A172 (cell line): ENCODE measurements at places on chromosomes 3 and 15. TPM values are rescaled to one million over a fixed set of nuclear protein-coding genes. Genes with fewer than 3 reads are reported as not detected.

The ADGRG7 gene
- not detected in 2 replicates for total RNA-seq

The GATM gene
- total RNA-seq: 0.67 and 1.9 TPM in 2 replicates

The PSTPIP1 gene
- 0.33 and 1.0 TPM in 2 replicates for total RNA-seq

The POLG gene
- 40.2 and 46.5 TPM in 2 replicates for total RNA-seq

The HYKK gene
- 1.6 and 9.9 TPM in 2 replicates for total RNA-seq

The TRIP4 gene
- 10.3 and 18.3 TPM in 2 replicates for total RNA-seq

The GNAT1 gene
- not detected in 2 replicates for total RNA-seq

DNA sequence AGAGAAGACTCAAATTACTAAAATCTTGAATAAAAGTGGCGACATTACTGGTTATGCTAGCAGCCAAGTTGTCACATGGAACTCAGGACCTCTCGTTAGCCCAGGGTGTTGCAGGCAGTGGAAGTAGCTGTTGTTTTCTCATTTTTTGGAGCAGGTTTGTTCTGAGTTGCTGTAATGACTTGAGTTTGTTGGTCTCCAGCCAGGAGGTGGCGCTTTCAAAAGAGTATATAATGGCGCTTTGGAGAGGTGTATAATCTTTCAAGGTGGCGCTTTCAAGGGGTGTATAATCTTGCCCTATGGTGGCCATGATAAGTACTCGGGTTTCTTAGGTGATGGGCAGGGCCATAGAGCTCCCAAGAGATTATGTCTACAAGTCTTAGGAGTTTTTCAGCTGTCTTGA, 632.7 kb downstream of the NTRK3 start:
- no peak for DNase-seq

- no peak for DNase-seq
These were observed 395.3 kb downstream of the GAP43 start for GRCh38 chr3:116018646-116019045.

- DNase-seq: no peak
These were observed 143.4 kb downstream of the NSMCE3 start for GRCh38 chr15:29126208-29126536.

GRCh38 chr3:177899275-177900067, 636.8 kb upstream of the KCNMB2 start:
- DNase-seq: no peak

DNA sequence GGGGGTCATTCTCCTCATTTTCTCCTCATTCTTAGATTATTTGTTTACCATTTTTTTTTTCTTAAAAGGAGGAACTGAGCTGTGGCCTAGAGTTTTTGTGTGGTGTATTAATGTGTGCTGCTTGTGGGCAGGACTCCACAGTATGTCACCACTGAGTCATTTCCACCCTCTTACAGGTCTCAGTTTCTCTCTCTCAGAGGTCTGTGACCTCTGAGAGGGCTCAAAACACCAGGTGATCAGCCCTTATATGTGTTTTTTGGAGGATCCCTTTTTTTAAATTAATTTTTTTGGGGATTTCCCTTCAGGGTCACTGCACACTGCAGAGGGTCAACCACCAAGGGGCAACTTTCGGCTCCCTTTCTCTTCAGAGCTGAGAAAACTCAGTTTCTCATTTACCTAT, 166.4 kb downstream of the SUCNR1 start:
- DNase-seq: no peak

- peak; percentile 20 for DNase-seq
These were observed 146.1 kb upstream of the BCHE start for GRCh38 chr3:165983284-165983683.

- no peak for DNase-seq
These were observed 139.6 kb upstream of the SKOR1 start for GRCh38 chr15:67685716-67686115.

DNA sequence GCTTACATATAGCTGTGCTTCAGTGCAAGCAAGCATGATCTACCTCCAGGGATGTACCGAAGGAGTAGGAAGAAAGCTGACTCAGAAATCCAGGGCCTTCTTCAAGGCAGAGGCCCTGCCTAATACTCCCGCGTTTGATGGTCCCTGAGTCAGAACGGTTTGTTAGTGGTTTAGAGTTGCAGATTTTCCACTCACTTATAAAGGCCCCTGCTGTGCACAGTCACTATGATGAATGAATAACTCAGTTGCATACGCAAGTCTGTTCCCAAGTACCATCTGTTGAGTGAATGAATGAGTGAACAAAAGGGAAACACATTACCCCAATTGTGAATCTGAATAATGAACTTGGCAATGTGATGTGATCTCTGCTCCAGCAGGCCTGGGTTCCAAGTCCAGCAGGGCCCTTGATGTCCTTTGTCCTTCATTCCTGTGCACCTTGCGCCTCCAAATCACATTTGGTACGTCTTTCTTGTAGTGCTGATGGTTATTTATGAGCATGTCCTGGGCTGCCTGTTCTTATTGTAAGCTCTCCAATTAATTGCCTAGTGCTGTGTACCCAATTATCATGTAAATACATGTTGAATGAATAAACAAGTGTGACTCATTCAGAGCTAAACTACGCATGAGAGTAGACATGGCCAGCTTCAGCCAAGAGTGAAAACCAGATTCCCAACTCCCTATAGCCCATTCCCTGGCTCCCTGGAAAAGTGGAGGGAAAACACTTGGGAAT, 85.3 kb upstream of the LIMD1 start:
- peak; percentile 91 for DNase-seq

- peak; percentile 44 for DNase-seq
These were observed 450.4 kb downstream of the MFSD1 start for GRCh38 chr3:159252274-159252673.

- no peak for DNase-seq
These were observed 2.4 kb downstream of the HYKK start for GRCh38 chr15:78509726-78510312.

DNA sequence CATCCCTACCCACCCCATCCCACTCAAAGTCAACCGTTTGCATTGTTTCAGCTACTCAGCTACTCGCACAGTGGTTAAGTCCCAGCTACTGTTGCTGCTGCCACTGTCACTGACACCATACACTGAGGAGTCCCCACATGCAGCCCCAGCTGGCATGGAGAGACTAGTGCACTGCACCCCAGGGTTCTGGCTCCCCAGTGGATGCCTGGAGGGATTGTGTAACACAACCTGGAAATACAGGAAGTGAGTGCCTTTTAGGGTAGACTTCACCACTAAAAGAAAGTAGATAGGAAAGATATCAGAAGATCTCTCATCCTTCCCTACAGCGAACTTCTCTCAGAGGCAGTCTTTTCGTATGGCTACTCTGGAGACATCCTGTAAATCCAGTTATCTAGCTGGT, 169.2 kb upstream of the STRIT1 start:
- no peak for DNase-seq
